NCI-H2029 (cell line): ENCODE measurements at places on chromosomes 11 and 22.

DNA sequence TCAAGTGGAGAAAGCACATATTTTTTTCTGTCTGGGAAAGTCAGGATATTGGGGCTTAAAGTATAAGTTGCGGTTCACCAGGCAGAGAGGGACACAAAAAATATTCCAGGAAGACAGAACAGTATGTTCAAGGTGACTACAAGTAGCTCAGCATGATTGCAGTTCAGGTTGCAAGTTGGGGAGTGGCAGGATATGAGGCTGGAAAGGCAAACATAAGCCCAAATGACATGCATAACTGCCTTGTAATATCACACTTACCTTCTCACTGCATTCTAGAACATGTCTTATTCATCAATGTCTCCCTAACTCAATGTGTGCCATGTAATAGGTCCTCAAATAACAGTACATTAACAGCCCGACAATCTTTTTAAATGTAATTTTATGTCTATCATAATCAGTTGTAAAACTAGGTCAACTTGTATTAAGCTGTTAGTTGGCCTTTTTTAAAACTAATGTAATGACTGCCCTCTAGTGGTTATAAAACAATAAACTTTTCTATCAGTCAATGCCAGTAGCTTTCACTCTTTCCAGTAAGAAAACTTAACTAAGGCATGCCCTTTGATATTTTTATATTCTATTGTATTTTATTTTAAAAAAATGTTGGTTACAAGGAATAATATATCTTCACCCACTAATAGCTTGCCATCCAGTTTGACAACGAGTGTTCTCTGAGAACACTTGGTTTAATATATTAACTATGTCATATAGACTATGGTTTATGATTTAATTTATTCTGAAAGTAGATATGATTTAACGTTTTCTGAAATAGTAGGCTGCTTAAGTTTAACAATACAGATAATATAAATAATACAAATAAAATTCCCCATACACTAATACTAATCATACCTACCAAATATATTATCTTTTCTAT, 39.4 kb upstream of the CFAP300 start:
- DNase-seq = peak; percentile 88

GRCh38 chr22:23187871-23188700, 7.8 kb downstream of the BCR start:
- no peak for DNase-seq

DNA sequence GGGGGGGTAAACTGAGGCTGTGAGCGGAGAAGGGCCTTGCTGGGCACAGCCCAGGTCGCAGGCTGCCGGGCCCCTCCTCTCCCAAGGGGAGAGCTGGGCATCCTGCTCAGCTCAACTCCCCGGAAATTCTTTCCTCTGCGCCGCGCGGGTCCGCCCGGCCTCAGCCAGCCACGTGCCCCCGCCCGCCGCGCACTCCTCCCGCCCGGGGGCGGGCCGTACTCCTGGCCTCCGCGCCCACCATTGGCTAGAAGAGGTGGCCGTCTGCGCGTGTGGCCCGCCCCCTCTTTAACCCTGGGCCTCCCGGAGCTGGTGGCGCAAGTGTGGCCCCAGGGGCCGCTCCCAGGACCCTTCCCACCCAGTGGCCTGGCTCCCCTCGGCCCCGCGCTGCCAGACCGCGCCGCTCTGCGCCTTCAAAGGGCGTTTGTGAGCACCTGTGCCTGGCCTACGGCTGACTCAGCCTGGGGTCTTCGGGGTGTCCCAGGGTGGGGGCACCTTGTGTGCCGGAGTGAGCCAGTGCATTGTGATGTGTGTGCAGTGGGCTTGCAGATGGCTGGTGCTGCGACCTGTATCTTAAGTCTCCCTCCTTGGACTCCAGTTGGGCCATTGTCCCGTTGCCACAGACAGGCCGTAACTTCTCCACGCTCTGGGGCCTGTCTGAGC, 2.0 kb downstream of the MRGPRF start:
- DNase-seq = no peak

DNA sequence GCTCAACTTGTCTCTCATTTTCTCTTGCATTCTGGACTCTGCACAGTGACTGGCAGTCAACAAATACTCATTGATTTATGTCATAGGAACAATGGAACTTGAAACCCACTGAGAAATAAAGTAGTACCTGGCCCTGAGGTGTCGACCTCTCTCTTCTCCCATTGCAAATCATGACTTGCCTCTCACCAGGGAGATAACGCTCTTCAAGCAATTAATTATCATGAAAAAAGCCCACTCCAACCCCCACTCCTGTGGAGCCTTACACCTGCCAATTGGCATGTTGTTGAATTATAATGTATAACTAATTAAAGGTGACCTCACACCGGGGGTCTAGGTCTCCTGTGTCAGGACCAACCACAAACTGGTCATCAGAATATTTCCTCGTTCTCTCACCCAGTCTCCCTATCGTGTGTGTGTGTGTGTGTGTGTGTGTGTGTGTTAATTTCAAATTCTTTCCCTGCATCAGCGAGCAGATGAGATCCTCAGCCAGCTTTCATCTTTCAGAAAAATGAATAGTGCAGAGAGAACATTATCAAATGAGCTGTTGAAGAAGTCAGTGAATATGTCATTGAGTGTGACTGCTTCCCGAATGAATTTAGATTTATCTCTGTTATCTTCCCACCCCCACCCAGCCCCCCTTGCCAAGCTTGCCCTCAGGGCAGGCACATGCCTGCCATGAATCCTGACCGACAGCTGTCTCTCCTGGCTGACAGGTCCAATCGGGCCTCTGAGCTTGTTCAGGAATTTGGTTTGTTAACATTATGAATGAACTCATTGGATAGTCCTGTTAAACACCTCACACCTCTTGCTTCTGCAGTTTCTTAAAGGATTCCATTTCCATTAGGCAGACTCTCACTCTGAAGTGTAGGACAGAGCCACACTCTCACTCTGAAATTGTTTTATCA, 357.4 kb downstream of the INSC start:
- DNase-seq = peak; percentile 29

GRCh38 chr11:76747153-76747914, 35.8 kb upstream of the TSKU start:
- no peak for DNase-seq

GRCh38 chr11:118060869-118061268, 16.0 kb upstream of the TMPRSS4 start:
- DNase-seq = no peak

DNA sequence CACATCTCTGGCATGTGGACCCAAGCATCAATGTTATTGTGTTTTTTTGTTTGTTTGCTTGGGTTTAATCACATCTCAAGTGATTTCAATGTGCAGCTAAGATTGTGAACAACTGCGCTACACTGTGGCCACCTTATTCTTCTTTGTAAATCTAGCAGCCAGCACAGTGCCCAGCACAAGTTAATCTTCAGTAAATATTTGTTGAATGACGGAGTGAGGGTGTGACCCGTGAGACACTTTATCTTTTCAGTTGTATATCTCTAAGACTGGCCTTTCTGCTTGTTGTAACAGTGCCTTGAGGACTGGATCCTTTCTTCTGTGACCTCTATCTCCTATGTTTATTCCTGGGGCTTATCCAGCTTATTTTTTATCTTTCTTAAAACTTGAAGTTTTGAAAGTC, 21.4 kb upstream of the AMOTL1 start:
- DNase-seq = no peak

- no peak for DNase-seq
These were observed 3.5 kb upstream of the ELMOD1 start for GRCh38 chr11:107587306-107587979.

DNA sequence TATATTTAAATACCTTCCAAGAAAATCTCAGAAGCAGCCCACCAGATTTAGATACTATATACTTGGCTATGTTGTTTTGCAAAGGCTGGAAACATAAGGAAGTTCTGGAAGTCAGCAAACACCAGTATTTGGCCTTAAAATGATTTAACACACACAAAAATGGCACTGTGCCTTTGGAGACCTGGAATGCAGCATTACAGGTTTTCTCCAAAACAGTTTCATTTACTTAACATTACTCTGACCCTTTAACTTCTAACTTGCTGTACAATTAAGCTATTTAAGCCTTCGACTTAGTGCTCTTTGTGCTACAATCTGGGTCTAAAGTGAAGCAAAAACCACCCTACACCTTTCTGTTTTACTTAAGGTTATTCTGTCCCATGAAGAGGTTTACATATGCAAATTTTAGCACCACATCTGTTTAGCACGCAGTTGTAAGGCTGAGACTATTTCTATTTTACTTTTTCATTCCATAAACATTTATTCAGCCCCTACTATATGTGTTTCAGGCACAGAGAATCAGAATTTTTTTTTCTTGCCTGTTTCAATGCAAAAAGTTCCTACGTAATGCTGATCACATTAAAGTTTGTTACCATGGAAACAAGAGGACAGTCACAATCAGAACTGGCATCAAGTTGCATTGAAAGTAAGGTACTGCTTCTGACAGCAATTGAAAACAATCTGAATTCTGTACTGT, 70.3 kb downstream of the MAML2 start:
- DNase-seq = no peak

GRCh38 chr22:44180706-44181032, at the start of gene PARVG:
Gene PARVG (plus strand): TSS chr22:44180925. CDS start chr22:44183330, 2,405 bp downstream.
- no peak for DNase-seq

DNA sequence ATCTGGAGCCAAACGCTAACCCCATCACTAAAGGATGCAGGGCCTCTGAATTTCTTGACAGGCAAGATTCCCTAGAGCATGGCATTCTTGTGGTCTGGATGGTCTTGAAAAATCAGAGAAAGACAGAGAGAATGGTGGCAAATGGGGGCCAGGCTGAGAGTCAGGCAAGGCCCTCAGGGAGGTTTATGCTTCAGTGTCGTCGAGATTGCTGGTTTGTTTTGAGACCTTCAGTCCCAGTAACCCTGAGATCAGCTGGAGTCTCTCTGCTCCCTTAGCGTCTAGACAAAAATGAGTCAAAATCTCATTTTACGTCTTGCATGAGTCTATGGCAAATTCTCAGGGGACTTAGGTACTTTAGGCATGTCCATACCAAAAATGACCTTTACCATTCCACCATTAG, 539.3 kb downstream of the SOX6 start:
- no peak for DNase-seq

DNA sequence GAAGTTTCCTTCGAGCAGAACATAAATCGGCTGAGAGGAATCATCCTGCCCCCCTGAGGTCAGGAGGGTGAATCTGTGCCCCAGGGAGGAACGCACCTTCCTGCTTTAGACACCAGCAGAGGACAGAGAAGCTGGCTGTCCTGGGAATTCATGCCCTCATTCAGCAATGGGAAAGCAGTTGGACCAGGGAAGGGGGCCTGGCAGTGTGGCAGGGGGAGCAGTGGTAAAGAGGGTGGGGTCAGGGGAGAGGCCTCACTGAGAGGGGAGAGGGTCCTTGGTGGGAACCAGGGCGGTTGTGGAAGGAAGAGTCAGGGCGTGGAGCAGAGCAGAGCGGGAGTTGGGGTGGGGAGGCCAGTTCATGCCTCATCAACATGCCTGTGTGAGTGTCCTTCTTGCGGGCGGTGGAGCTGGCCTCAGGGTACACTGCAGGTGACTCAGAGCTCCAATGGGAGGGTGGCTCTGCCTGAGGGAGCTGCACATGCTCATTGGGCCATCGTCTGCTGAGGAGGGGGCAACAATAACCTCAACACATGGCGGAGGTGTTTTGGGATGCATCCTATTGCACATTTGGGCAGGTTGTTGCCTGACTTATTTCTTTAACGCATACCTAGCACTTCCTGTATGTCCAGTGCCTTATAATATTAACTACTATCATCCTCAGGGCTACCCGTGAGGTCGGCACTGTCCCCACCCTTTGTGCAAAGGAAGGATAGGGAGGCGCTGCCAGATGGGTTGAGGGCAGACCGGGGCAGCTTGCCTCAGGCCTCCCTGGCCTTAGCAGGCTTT, 23.2 kb downstream of the MED15 start:
- no peak for DNase-seq

DNA sequence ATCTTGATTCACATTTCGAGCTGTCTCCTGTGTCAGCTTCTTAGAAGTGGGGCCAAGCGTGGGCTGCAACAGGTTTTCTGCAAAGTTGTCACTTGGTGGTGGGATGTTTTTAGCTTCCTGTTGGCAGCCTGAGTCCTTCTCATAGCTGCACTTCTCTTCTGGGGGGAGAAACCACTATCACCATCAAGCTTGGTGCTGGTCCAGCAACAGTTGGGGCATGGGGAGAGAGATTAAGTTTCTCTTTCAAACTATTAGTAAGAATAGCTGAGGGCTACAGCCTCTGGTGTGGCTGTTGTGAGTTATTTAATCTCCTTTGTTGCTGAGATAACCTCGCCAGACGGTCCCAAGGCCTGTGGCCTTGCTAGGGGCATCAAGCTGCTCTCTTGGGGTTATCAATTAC, 123.3 kb upstream of the CRYBB3 start:
- DNase-seq = no peak

DNA sequence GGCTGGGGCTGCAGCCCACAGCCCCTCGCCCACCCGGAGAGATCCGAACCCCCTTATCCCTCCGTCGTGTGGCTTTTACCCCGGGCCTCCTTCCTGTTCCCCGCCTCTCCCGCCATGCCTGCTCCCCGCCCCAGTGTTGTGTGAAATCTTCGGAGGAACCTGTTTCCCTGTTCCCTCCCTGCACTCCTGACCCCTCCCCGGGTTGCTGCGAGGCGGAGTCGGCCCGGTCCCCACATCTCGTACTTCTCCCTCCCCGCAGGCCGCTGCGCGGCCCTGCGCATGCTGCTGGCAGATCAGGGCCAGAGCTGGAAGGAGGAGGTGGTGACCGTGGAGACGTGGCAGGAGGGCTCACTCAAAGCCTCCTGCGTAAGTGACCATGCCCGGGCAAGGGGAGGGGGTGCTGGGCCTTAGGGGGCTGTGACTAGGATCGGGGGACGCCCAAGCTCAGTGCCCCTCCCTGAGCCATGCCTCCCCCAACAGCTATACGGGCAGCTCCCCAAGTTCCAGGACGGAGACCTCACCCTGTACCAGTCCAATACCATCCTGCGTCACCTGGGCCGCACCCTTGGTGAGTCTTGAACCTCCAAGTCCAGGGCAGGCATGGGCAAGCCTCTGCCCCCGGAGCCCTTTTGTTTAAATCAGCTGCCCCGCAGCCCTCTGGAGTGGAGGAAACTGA, 731 bp downstream of the GSTP1 start:
- DNase-seq = no peak

GRCh38 chr11:1559111-1559951, 12.7 kb downstream of the DUSP8 start:
- DNase-seq = peak; percentile 95

- no peak for DNase-seq
These were observed 180.0 kb downstream of the WNT11 start for GRCh38 chr11:76026281-76026680.

- DNase-seq = no peak
These were observed 28.4 kb downstream of the SHANK3 start for GRCh38 chr22:50701076-50701419.

DNA sequence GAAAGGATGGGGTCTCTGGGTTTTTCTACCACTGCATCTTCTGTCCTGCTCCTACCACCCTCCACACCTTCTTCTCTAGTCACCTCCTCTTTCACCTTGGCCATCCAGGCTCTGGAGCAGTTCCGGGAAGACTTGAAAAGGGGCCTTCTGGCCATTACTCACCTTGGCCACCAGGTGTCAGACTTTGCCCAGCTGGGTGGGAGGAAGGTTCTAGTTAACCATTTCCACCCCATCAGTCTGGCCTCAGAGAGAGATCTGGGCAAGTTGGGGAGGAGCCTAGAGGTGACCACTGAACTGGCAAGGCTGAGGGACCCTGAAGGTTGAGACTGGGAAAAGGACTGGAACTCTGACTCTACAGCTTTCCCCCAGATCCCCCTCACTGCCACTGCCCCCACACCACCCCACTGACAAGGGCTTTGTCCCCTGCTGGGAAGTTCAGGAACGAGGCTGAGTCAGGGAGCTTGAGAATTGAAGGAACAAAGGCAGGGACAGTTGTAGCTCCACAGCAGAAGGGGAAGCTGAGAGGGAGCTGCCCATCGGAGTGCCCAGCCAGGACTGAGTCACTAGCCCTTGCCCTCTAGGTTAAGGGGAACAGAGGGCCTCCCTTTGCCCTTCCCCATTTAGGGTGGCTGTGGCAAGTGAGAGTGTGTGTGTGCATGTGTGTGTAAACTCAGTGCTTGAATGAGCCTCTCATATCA, 3.7 kb upstream of the POLD4 start:
- DNase-seq = peak; percentile 53
